ENCODE measurements at places on chromosomes 11 and 22. TPM values are rescaled to one million over a fixed set of nuclear protein-coding genes. Genes with fewer than 3 reads are reported as not detected.

DNA sequence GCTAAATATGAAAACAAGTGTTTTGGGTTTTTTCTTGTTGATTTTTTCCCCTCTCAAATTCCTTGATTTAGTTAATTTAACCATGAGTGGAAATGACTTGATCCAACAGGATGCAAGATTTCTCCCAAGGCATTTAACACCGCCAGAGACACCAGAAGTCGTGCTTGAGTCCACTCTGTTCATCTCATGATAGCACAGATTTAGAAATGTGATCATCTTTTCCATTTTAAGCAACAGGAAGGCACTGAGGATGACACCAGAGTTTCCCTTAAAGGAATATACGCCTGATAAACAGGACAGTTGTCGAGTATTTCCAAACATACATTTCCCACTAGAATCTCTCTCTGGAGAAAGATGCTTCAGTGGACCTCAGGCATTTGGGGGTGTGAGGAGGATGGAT, 318.7 kb downstream of the CADM1 start:
- H3K27ac ChIP-seq, result no peak overlapping the region
- H3K27me3 ChIP-seq, result no peaks in the 10 kb centered on the region
- no peak overlapping the region for H3K4me3 ChIP-seq
- no peak for DNase-seq
- H3K4me1 ChIP-seq, result no peaks in the 10 kb centered on the region

Gene CRACR2B
- total RNA-seq, result 36.8 TPM

GRCh38 chr22:30277547-30278344, 11.1 kb upstream of the OSM start:
- no peaks in the 10 kb centered on the region for H3K27me3 ChIP-seq
- no peak overlapping the region for H3K4me3 ChIP-seq
- H3K27ac ChIP-seq, result peak overlapping the region; percentile 73
- H3K36me3 ChIP-seq, result no peaks in the 10 kb centered on the region
- H3K4me1 ChIP-seq, result peaks cover 16% of the 10 kb centered on the region

DNA sequence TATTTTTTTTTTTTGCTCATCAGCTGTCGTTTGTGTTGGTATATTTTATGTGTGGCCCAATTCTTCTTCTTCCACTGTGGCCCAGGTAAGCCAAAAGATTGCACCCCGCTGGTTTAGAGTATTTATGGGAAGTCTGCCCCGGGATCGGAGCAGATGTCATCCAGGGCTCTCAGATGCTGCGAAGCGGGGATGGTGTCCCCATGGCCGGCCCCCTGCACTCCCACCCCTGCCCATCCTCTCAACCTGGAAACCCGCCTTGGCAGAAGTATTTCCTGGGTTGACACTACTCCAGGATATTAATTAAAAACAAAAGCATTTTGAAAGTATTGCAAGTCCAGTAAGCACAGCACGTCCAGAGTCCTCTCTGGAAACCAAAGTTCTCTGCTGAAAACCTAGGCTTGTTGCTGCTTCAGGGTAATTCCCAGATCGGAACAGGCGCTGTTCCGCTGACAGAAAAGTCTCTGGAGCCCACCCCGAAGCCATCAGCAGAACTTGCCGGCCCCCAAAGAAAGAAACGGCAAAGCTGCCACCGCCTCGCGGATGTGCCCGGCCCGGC, 833 bp downstream of the SCUBE2 start:
- H3K27ac ChIP-seq, result no peak overlapping the region
- H3K36me3 ChIP-seq, result no peaks in the 10 kb centered on the region
- H3K4me3 ChIP-seq, result peak overlapping the region; percentile 58
- no peaks in the 10 kb centered on the region for H3K27me3 ChIP-seq
- H3K4me1 ChIP-seq, result peaks cover 18% of the 10 kb centered on the region
- peak; percentile 34 for DNase-seq

- H3K36me3 ChIP-seq, result no peaks in the 10 kb centered on the region
- H3K27me3 ChIP-seq, result no peaks in the 10 kb centered on the region
- no peaks in the 10 kb centered on the region for H3K4me1 ChIP-seq
- no peak overlapping the region for H3K27ac ChIP-seq
Measured at GRCh38 chr11:111237926-111238325, 7.6 kb upstream of the POU2AF2 start.

Data from upper lobe of left lung (tissue), 6 donors.